T47D (cell line): ENCODE measurements at places on chromosomes 6 and 20.

DNA sequence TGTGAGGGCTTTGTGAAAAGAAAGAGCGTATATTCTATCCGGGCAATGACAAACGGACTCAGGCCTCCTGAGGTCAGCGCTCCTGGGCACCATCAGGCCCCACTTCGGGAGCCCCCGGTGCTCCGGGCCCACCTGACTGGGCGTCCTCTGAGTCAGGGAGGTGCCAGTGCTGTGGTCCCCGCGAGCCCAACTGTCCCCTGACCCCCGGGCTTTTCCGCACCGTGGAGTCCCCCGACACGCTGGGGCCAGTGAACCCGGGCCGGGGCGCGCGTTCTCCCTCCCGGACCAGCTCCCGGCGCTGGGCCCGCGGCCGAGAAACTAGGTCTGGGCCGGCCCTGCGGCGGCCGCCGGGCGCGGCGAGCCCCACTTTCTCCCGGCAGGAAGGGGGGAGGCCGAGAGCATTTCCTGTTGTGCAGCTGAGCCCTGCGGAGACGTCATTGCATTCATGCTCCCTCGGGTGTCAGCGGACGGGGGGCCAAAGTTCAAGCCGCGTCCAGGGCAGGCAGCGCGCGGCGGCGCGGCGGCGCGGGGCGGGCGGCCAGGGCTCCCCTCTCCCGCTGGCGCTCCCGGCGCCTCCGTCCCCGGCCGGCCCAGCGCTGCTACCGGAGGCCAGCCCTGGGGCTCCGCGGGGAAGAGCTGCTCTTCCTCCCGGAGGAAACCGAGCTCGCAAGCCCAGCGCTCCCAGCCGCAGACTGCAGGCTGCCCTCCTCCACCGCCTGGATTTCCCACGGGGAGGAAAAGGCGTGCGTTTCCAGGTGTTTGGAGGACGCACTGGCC lies 18.3 kb downstream of the HIVEP2 start:
- DNase-seq = peak; percentile 47

GRCh38 chr20:57810511-57811373 lies 100.9 kb upstream of the PMEPA1 start:
- DNase-seq = no peak

- no peak for DNase-seq
Measured at GRCh38 chr6:87738000-87738399, 36.0 kb upstream of the AKIRIN2 start.

GRCh38 chr20:54115172-54115854 lies 44.9 kb upstream of the BCAS1 start:
- no peak for DNase-seq

- DNase-seq = no peak
Measured at GRCh38 chr6:95804847-95805541, 210.8 kb upstream of the FUT9 start.
